Pancreas (tissue), 10 donors: ENCODE measurements at places on chromosomes 6 and 20. TPM values are rescaled to one million over a fixed set of nuclear protein-coding genes. Genes with fewer than 3 reads are reported as not detected.

GRCh38 chr6:166626177-166627032 is 646 bp downstream of the RPS6KA2 start:
- peak; percentile 56 for DNase-seq

- DNase-seq, result no peak
Measured at GRCh38 chr20:32709632-32710121, 33.6 kb downstream of the COMMD7 start.

DNA sequence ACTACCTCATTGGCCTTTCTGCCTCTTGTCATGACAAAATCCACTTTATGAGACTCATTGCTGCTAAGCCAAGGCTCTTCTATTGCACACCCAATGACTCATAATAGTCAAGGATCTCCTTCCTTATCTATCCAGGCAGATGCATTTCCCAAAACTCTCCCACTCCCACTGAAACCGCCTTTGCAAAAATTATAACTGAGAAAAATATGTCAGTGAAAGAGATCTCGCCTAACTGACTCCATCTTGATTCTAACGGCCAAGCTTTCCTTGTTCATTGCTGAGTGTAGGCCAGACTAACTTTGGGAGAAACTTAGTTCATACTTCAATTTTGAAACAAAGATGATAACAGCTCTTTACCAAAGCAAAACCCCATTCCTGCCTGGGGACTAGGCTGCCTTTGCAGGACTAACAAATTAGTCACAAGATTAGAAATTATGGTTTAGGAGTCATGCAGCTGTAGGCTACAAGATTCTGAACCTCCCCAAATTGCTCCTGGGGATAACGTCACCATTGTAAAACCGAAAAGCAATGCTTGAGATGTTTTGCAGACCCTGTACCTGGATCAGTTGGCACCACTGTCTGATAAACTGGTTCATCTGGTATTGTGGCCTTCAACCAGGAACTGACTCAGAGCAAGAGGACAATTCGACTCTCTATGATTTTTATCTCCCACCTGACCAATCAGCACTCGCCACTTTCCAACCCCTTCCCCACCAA is 47.1 kb downstream of the HAO1 start:
- no peak for DNase-seq

GRCh38 chr6:74735304-74735703 is 470.5 kb downstream of the COL12A1 start:
- no peak for DNase-seq

CLDN20 gene
- not detected for total RNA-seq

- DNase-seq, result no peak
Measured at GRCh38 chr20:20442466-20442865, 74.6 kb downstream of the INSM1 start.

- no peak for DNase-seq
Measured at GRCh38 chr6:132087391-132087790, 136.2 kb upstream of the CCN2 start.

SLC2A10 gene
- total RNA-seq, result 20.9 TPM

GRCh38 chr6:43671011-43671800 is 16.4 kb downstream of the MRPS18A start:
- DNase-seq, result no peak

- peak; percentile 35 for DNase-seq
Measured at GRCh38 chr20:37357481-37358365, 11.8 kb downstream of the SRC start.

SOBP gene
- total RNA-seq, result 3.1 TPM

DNA sequence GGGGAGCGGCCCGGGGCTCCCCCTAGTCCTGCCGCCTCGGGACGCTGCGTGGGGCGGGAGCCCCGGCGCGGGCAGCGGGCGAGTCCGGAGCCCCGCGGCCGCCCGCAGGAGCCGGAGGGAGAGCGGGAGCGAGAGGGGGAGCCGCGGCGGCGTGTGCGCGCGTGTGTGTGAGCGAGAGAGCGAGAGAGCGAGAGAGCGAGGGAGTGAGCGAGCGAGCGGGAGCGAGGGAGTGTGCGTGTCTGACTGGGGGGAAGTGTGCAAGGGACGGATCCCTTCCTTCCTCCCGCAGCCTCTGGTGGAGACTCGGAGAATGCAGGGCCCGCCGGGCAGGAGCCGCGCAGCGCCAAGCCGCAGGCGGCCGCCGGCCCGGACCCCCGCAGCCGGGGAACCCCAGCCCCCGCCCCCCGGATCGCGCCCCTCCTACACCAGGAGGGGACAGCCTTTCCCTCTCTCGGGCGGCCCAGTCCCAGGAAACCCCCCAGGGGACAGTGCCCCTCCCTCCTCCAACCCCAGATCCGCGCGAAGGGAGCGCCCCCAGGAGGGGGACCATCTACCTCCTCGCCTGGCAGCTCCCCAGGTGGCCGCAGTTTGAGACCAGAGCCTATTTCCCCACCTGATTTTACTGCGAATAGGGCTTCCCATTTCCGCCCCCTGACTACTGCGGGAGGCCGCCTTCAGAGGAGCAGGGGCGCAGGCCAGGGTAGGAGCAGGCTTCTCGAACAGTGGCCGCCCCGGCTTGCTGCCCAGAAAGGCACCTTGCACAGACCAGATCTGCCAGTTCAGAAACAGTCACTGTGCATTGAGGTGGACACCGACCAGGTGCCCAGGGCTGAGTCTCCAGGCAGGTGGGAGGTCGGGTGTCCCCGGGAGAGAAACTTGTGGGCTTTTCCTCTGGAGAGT is at the start of gene CDH22:
TSS of gene CDH22 (minus strand) at position 241 of the 900 bp plus-strand sequence. CDS start 57,204 bp downstream, outside the sequence.
- DNase-seq, result no peak

DNA sequence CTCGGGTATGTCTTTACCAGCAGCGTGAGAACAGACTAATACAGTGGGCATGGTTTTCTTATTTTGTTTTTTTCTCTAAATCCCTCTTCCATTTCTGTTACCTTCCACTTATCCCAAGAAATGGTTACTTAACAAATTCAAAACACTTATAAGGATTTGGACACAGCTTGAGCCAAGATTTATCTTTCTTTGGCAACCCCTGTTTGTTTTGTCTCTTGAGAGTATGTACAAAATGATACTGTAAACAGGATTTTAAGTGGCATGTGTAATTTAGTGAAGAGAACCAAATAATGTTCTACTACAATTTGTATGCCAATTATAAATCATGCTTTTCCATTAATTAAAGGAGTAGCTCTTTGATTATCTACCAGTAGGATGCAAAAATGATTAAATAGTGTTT is 51.4 kb downstream of the PPP1R14C start:
- no peak for DNase-seq

DNA sequence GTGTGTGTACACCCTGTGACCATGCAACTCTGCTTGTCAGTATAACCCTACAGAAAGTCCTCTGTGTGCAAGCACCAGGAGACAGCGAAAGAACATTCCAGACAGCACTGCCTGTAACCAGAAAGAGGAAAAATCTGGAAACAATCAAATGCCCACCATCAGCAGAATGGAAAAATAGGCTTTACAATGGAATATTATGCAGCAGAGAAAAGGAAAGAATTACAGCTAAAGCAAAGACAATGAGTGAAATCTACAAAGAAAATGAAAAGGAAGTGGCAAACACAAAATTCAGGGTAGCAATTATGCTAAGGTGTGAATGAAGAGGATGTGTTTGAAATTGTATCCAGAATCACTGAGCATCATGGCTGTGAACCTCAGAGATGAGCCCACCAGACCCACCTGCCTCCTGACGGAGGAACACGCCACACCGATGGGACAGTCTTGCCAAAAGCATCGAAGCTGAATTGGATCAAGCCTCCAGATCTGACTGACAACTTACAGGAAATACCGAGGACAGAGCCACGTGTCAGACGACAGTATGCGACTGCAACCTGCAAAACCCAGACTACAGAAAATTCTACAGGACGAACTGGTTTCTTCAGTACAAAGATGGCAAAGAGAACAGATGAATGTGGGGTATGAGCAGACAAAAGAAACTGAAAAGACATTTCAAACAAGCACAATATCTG is 133.2 kb downstream of the NFATC2 start:
- DNase-seq, result no peak

DNA sequence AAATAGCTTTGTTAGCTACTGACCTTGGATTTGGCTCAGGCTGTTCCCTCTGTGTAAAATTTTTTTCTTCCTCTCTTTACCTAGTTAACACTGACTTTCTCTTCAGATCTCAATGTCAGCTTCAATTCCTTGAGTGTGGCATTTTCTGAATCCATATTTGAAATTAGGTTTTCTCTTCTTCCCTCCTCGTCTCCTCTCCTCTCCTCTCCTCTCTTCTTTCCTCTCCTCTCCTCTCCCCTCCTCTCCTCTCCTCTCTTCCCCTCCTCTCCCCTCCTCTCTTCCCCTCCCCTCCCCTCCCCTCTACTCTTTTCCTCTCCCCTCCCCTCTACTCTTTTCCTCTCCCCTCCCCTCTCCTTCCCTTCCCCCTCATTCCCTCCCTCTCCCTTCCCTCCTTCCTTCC is 453.3 kb downstream of the BMP2 start:
- DNase-seq, result no peak

CALHM6 gene
- 1.9 TPM for total RNA-seq

- no peak for DNase-seq
Measured at GRCh38 chr20:64246616-64247306, 8.8 kb upstream of the PCMTD2 start.

DDO gene
- 1.3 TPM for total RNA-seq

BNIP5 gene
- 0.29 TPM for total RNA-seq

DNA sequence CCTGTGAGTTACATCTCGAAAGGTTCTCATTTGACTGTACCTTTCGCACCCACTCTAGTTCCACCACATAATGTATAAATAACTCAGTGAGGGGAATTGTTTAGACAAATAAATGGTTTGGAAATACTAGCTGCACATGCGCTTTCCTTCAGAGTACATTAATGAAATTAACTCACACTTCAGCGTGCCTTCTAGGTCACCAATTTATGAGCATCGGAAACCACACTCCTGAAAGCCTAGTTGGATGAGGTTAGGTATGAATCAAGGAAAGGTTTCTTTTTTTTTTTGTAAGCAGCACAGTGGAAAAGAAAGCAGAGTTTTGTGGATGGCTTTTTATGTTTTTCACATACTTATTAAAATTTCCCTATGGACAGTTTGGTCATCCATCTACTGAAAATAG is 247.8 kb upstream of the TCF21 start:
- no peak for DNase-seq

LGSN gene
- not detected for total RNA-seq

DNA sequence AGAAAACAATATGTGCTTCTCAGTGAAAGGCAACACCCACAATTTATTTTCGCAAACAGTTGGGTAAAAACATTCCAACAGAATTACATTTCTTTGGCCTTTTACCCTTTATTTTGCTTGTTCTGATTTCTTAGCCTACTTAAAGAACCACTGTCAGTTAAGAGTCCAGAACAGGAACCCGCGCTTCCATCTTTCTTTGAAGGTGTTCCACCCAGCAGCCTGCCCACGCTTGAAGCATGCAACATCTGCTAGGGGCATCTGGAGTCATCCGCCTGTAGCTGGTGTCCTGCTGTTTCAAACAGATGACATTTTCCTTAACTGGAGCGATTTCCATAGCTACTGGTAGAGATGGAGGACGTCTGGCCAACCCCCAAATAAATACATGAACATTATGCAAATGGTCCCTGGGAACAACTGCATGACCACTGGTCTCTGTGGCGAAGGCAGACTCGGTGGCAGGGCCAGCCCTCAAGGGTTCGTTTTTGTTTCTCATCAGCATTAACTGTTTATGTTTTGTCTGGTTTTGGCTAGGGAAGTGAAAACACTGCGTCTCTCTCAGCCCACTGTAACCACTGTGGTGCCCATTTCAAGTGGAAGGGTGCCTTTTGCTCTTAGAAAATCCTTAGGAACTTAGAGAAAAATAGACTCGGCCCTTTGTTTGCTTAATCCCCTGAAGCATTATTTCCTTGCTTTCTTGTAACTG is 51.6 kb downstream of the LAMA4 start:
- DNase-seq, result no peak

- no peak for DNase-seq
Measured at GRCh38 chr6:21423106-21423854, 170.3 kb upstream of the SOX4 start.

RHAG gene
- total RNA-seq, result not detected

MUC21 gene
- not detected for total RNA-seq

GRCh38 chr20:48669946-48670605 is 157.7 kb downstream of the PREX1 start:
- DNase-seq, result no peak

KIF25 gene
- not detected for total RNA-seq

DNA sequence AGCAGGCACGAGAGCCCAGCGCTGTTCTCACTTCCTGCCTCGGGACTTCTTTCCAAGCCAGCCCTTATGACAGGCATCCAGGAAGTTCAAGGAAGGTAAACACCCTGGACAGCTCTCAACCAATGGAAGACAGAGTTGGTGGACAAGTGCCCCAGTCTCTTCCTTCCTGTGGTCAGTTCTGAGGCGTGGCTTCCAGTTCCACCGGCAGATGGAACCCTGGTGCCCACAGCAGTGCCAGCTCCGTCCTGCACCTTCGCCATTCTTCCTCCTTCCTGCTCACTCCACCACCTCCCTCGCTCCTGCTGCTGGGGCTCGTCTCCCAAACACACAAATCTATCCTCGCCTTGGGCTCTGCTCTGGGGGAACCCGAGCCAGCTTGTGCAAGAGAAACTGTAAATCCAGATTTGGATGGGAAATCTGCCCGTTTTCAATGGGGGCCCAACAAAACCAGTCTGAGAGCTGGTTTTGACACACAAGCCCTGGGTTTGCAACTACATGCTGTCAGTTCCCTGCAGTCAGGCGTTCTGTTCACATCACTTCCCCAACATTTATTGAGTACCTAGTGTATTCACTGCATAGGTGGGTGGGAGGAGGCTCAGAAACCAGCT is 162.7 kb downstream of the GRM4 start:
- no peak for DNase-seq

- DNase-seq, result peak; percentile 47
Measured at GRCh38 chr6:16901782-16902181, 140.5 kb upstream of the ATXN1 start.

TINAG gene
- not detected for total RNA-seq

GRCh38 chr6:143323729-143324470 is 126.6 kb downstream of the ADAT2 start:
- DNase-seq, result no peak
